ENCODE measurements at places on chromosomes 5 and 9.

DNA sequence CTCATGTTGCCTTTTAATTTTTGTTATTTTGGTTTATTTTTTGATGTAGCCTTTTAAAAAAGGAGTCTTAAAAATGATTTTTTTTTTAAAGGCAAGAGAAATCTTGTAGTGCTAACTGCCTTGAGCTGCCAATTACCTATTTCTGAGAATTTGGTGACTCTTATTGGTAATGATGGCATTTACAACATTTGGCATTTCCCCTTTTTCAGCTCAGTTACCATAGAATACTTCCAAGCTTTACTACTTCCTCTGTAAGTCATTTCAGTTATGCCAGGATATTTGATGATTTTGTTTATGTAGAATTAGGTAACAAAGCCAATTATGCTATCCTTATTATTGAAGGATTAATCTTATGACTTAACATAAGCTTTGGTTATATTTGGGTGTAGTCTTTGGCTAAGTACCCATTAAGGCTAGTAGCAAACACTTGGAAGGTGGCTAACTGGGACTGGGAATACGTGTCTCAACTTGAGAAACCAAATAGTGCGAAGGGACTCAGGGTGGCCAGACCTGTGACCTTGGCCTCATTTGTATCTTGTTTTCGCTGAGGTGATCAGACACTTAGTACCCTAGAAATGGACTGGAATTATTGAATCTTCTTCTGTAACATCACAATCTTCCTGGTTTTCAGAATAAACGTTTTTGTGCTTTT is 27.7 kb downstream of the CDC37L1 start:
- no peak for DNase-seq

DNA sequence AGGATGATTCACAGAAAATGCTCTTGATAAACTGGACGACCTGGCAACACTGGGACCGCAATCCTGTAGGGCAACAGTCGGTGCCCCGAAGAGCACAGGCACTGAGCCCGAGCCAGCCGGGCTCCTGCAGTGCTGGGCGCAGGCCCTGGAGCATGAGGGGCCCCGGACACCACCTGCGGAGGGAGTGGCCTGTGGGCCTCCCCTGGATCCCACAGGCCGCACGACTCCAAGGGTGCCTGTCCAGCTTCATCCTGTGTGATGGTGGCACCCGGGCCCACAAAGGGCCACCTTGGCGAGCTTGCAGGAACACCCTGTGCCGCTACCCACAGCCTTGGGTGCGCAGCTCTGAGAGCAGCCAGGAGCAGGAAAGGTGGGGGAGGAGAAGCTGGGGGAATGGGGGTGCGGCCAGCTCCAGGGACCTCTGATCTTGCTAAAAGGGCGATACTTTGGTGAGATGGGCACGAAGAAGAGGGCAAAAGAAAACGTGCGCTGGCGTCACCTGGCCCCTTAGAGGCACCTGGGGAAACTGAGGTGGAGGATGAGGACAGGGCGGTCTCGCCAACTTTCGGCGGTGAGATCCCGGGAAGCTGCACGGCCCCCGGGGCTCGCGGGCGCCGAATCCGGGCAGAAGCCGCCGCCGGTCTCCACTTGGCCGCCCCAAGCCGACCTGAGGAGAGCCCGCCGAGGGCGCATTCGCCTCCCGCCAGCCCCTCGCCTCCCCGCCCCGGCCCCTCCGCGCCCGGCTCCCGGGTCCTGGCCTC is 722 bp downstream of the TBC1D9B start:
- DNase-seq, result peak; percentile 45

DNA sequence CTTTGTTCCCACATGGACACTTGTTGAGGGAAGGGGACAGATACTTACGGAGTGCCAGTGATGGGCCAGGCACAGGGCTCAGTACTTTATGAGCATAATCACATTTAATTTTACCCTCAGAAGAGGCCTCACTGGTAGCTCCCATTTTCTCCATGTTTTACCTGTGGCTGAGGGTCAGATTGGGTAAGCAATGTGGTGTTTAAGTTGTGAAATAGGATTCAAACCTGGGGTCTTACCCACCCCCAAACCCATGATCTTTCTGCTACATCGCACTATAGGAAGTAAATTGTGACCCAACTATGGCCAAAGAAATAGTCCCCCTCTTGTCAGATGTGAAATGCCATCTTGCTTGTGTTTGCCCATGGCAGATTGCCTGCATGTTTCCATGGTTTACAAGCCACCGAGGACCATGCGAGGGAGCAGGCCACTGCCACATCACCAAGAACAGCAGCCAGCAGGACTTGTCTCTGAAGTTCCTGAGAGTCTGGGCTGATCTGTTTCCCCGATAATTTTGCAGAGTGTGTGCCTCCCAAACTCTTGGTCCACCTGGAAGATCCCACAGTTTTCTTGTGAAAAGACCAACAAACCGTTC is 95.4 kb downstream of the MACROH2A1 start:
- DNase-seq, result no peak

DNA sequence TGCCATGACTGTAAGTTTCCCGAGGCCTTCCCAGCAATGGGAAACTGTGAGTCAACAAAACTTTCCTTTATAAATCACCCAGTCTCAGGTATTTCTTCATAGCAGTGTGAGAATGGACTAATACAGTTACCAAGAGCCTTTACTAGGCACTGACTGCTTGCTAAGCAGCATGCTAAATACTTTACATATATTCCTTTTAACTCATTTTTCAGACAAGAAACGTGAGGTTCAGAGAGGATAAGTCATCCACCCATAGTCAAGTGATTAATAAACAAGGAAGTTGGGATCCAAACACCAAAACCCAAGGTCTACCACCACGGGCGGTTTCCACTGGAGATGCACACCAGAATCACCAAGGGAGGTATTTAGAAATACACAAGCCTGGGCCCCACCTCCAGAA is 50.8 kb downstream of the GABBR2 start:
- no peak for DNase-seq

DNA sequence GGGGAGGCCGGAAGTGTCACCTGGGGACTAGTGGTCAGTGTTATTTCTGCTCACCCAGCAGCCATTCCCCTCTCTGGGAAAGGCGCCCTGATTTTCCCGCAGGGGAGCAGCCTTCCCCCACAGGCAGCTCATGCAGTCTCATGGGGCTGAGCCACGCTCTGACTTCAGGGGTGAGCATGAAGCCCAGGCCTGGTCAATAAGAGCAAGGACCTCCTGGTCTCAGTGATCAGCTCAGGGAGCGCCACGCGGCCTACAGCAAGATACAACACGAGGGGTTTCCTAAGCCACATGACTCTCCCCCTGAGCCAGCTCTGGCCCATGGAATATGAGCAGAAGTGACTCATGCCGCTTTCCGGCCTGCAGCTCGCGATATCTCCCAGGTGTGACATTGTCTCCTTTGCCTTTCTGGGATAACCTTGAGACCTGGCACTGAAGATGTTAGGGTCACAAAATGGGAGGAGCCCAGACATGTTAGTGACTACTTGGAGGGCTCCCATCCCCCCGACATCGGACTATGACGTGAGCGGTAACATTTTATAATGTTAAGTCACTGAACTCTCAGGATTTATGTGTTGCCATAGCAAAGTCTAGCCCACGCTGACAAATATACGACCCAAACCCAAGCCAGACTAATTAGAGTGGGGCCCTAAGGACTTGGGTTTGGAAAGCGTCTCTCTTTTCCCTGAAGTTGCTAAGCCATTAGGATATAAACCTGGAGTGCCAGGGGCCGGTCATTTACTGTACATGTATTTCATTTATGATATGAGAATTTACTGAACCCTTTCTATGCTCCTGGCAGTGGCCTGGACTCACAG is 46.5 kb upstream of the GFPT2 start:
- no peak for DNase-seq

DNA sequence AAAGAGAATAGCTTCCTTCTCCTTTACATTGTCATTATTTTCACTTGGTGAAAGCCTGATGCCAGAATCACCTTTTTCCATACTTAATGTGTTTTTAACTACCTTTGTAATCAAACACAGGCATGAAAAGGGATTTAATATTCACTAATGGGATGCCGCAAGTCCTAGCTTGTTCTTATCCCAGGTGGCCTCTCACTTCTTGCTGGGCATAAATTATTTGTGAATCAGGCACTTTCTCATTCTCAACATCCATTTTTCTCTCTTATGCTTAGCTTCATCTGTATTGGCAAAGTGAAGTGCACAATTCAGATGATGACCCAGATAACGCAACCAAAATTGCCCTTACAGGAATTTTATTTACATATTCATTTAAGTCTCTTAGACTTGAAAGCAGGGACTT is 10.9 kb downstream of the ACTL7B start:
- no peak for DNase-seq

DNA sequence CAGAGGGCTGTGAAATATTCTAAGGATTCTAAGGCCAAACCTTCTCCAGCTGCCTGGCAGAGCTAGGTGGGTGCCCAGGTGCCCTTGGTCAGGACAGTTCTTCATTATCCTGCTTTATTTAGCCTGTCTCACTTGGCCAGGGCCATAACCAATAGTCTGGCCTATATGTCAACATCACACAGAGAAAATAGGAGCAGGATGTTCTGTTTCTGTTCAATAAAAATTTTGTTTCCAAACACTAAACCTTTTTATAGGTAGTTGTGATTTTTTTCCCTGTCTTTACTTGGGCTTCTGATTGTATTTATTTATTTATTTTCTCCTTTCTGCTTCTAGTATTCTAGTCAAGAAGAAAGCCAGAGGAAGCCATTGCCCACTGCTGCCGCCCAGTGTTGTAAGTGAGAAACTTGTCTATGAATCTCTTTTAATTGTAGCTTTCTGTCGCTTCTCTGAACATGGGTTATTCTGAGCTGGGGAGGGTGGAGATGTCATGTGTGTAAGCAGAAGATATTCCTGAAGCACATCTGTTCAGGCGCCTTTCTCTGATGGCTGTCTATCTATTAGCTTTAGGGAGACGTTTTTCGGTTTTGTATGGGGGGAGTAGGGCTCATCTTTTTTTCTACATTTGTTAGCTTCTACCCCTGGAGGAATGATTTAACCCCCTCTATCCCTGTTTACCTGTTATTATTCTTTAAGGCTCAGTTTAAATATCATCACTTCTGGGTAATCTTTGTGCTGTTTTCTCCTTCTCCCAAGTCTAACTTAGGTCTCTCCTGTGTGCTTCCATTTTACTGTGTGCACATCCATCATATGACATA is 97.1 kb downstream of the UNC13B start:
- DNase-seq, result peak; percentile 56

DNA sequence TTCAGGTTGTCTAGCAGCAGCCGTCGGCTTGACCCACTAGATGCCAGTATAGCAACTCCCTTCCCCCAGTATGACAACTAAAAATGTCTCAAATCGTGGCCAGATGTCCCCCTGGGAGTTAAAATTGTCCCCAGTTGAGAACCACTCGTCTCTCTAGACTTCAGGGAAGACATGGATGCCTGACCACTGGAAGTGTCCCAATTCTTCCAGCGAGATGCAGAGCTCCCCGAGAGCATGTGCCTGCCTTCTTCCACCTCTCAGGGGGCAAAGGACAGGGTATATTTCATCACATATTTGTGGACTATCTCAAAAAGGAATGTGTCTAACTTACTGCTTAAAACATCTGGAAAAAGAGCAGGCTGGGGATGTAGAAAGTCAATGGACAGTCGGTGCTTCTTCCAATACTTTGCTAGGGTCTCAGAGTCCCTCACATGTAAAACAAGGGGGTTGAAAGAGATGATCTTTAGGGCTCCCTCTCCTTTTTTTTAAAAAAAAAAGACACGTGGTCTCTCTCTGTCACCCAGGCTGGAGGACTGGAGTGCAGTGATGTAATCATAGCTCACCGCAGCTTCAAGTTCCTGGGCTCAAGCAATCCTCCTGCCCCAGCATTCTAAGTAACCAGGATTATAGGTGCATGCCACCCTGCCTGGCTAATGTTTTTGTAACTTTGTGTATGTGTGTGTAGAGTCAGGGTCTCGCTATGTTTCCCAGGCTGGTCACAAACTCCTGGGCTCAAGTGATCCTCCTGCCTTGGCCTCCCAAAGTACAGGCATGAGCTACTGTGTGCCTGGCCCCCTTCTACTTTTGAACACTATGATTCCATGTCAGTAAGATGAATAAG is 190.6 kb downstream of the DAB2IP start:
- no peak for DNase-seq

- DNase-seq, result no peak
Observed at GRCh38 chr9:127529671-127530070, 78.4 kb downstream of the LRSAM1 start.

DNA sequence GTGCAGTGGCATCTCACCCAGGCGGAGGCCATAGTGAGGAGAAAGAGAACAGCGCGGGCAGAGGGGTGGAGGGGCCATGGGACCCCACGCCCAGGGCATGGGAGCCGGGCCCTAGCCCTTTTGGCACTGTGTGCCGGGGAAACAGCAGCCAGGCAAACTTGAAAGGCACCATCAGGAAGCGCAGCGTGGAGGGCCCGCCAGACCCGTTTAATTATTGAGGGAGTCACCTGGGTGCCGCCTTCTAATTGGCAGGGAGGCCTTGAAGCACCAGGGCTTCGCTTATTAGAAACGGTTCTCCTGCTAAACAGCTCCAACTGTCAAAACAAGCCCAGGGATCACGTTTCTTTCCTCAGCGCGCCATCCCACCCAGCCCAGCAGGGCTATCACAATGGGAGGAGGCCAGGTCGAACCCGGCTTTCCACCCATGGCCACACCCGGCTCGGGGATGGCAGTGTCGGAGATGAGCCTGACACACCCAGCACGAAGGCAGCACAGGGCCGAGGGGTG is 104.6 kb upstream of the SARDH start:
- DNase-seq, result no peak

DNA sequence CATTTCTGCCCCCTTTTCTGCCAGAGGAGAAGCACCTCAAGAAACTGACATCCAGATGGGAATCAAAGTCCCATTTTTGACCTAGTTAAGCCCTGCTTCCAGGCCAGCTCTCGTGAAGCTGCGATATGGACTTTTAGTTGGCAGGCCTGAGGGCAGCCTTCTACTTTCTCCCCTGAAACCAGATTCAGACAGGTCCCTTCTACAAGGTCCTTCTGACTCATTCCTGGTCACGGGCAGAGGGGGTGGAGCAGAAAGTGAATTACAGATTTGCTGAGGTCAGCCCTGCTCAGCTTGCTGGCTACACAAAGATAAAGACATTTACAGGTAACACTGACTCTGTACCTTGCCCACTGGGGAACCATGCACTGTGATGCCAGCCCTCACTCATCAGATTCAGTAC is 52.8 kb upstream of the TUT7 start:
- DNase-seq, result peak; percentile 61

GRCh38 chr5:151770383-151771258 is 1.1 kb upstream of the G3BP1 start:
- DNase-seq, result no peak

- peak; percentile 80 for DNase-seq
Observed at GRCh38 chr9:5438301-5439162, 807 bp upstream of the PLGRKT start.

DNA sequence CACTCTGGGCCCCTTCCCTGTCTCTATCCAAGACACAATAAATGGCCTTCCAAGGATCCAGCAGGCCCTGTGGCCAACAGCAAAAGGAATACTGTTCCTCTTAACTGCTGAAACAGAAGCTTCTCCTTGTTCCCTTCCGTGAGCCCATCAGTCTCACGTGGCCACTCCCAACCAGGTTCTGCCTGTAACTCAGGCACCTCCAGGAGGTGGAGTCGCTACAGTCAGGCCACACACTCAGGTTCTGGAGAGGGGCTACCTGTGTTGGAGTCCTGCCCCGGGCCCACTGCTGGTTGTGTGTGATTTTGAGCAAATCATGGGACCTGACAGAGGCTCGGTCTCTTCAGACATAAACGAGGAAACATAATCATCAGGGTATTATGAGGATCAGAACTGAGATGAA is 10.3 kb downstream of the FAT2 start:
- no peak for DNase-seq

GRCh38 chr9:801399-802071 is 40.0 kb upstream of the DMRT1 start:
- DNase-seq, result no peak

- no peak for DNase-seq
Observed at GRCh38 chr5:163894645-163895044, 389.2 kb downstream of the MAT2B start.

All from activated CD4-positive, alpha-beta memory T cell treated with anti-CD3 and anti-CD28 coated beads for 36 hours (primary cell).